Activated CD8-positive, alpha-beta memory T cell treated with anti-CD3 and anti-CD28 coated beads for 1 hour (primary cell): ENCODE measurements at places on chromosomes 4 and X.

DNA sequence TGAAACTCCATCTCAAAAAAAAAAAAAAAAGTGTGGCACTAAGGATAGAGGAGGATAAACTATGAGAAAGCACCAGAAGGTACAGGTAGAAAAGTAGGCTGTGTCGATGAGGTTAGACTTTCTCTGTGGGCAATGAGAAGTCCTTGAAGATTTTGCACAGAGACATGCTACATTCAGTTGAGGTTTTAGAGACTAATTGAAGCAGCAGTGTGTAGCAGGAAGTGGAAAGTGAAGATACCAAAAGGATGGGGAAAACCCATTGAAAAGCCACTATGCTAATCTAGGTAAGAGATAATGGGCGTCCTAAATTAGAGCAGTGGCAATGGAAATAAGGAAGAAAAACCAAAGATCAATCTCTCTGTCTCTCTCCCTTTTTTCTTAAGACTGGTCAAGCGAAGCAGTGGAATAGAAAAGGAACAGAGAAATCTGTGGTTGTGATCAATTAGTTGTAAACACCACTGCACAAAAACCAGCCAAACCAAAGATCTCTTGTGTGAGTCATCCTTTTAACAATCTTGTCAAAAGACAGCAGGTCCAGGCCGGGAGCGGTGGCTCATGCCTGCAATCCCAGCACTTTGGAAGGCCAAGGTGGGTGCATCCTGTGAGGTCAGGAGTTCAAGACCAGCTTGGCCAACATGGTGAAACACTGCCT, 3.5 kb downstream of the SPINK2 start:
- no peak for DNase-seq

GRCh38 chrX:69130439-69130838, 34.8 kb downstream of the PJA1 start:
- DNase-seq: no peak

GRCh38 chr4:128600996-128601871, 208.3 kb upstream of the JADE1 start:
- DNase-seq: no peak

GRCh38 chr4:185263419-185263818, 54.0 kb downstream of the SNX25 start:
- no peak for DNase-seq

- no peak for DNase-seq
Observed at GRCh38 chr4:42391355-42391664, 6.0 kb upstream of the SHISA3 start.
